ENCODE measurements at places on chromosomes 6 and 20.

GRCh38 chr6:95231416-95231815 is 345.9 kb upstream of the MANEA start:
- DNase-seq: no peak

- no peak for DNase-seq
These were observed 30.2 kb upstream of the BCAS1 start for GRCh38 chr20:54100563-54100962.

GRCh38 chr6:98669371-98669770 is 165.0 kb upstream of the POU3F2 start:
- DNase-seq: no peak

GRCh38 chr20:34715384-34715783 is 11.2 kb downstream of the TP53INP2 start:
- DNase-seq: no peak

DNA sequence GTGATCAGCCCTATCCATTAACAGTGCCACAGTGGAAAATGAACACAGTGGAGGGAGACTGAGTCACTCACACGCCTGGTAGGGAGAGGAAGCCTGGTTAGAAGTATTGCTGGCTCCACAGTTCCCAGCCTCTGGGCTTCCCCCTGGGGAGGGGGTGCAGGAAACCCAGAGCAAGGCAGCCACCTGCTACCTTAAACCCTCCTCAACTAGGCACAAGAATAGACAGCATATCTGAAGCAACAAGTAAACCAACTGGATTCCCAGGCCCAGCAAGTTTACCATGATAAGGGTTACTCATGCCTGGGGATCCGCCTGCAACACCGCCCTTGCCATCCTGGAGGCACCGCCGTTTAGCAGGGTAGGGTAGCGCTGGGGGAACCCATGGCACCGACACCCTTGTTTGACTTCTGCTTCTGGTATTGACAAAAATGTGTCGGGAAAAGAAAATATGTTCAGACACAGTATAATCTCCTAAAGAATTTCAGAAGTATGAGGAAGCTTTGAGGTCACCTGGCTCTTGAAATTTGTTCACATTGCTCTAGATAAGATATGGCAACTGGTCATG is 38.3 kb downstream of the SLC22A23 start:
- DNase-seq: no peak

DNA sequence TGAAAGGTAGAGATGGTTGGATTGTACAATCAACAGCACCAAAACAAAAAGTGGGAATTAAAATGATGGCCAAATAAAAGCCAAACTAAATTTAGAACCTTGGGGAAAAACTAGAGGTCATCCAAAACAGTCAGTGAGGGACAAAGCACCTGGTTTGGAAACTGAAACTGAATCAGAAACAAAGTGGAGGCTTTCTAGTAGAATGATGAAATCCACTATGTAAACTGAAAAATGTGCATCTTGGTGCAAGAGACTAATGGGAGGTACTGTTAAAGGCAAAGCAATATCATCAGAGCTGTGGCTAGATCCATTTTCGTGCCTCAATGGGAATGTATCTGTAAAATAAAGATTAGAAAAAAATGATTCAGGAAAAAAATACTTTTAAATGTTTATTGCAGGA is 380.0 kb upstream of the GJE1 start:
- DNase-seq: no peak

DNA sequence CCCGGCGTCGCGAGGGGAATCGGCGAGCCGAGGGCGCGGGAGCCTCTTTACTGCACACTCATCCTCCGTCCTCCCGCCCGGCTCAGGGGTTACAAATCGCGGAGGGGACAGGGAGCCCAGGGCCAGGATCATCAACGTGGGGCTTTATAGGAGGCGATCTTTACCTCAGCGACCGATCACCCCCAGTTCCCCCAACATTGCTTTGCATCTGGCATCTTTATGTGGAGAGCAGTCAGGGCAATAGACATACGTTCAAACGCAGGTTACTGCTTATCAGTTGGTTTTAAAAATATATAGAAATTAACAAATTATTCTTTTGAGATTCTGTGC is 634 bp downstream of the HSF2 start:
- no peak for DNase-seq

DNA sequence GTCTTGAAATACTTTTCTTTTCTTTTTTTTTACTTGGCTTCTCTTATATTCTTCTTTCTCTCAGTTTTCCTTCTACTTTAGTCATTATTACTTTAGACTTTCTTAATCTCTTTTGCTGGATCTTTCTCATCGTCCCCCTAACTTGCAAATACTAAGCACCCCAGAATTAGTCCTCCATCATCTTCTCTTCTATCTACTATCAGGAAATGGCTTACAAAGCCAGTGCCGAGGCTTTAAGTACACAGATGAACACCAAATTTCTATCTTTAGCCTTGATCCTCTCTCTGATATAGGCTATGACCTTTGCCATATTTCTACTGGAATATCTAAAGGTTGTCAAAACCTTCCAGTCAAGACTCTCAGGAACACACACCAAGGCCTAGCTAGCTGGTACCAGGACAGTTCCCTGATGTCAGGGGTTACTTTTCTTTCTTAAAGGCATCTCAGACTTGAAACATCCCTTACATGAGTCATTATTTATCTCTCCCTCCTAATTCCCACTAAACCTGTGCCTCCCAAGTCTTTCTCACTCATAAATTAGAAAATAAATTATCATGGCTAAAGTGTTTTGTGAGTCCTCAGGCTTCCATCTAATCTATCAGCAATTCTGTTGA is 278.6 kb upstream of the TCF21 start:
- DNase-seq: no peak

- DNase-seq: no peak
These were observed 105.3 kb upstream of the SLC22A16 start for GRCh38 chr6:110581679-110582078.

Measured in stimulated activated CD8-positive, alpha-beta memory T cell treated with anti-CD3 and anti-CD28 coated beads, Interleukin-2, amount 100 ng/mL, for 1 hour (primary cell).